Ovary (tissue), 10 donors: ENCODE measurements at places on chromosomes 2 and 18.
A peak's percentile ranks its signal among the peaks of the same experiment; 100 is the strongest.

- no peak for DNase-seq
These were observed 31.9 kb upstream of the SLC35G4 start for GRCh38 chr18:11577271-11578112.

GRCh38 chr2:162382278-162382677 is 38.3 kb downstream of the GCA start:
- no peak for DNase-seq

DNA sequence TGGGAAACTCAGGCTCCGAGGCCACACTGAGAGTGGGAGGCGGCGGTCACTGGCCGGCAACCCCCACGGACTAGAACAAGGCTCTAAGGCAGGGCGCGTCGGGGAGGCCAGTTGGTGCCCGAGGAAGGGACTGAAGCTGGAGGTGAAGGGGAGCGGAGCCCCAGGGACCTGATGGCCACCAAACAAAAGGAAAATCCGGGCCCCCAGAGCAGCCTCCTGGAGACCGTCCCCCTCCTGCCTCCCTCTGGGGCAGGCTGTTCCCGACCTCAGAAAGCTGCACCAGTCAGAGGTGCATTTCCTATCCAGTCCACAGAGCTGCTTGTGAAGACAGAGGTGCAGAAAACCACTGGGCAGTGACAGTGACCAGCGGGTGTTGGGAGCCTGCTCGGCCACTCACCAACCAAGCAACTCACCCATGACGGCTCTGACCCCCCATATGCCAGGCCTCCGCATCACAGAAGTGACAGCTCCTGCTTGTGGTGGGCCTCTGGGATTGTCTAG is 172.7 kb downstream of the TWIST2 start:
- DNase-seq: no peak

DNA sequence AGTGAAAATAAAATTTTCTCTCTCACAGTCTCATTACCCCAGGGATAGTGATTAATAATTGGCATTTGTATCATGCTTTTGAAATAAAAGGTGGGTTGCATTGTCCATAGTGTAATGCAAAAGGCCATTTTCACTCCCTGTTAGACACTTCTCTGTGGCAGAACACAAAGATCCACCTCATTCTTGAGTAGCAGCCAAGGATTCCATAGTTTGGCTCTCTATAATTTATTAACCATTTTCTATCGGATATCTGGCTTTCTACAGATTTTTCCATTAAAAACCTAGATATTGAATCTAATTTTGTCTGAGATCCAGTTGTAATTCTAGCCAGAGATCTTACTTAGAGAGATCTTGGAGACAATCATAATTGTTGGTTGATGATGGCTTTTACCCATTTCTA is 39.0 kb downstream of the CDCA7 start:
- no peak for DNase-seq

- no peak for DNase-seq
These were observed 350.2 kb downstream of the RIT2 start for GRCh38 chr18:42765302-42765701.

GRCh38 chr2:46416280-46416679 is 63.1 kb upstream of the TMEM247 start:
- no peak for DNase-seq

- DNase-seq: no peak
These were observed 51.6 kb downstream of the APOB start for GRCh38 chr2:20992201-20992711.

DNA sequence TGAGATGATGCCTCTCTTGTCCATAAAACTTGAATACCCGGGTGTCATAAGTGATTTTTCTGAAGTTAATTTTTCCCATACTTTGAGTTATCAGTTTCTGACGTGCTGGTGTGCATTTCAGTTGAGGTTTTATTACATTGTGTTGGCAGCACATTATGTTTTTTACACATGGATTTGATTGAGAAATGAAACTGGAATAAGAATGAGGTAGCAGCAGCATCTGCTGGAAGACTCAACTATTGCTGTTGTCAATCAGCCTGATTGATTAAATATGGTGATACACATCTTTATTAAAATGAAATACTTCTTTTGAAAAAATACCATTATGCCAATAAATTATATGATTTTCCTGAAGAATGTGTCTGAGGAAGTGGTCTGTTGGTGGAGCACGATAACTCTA is 60.5 kb downstream of the INSIG2 start:
- no peak for DNase-seq

DNA sequence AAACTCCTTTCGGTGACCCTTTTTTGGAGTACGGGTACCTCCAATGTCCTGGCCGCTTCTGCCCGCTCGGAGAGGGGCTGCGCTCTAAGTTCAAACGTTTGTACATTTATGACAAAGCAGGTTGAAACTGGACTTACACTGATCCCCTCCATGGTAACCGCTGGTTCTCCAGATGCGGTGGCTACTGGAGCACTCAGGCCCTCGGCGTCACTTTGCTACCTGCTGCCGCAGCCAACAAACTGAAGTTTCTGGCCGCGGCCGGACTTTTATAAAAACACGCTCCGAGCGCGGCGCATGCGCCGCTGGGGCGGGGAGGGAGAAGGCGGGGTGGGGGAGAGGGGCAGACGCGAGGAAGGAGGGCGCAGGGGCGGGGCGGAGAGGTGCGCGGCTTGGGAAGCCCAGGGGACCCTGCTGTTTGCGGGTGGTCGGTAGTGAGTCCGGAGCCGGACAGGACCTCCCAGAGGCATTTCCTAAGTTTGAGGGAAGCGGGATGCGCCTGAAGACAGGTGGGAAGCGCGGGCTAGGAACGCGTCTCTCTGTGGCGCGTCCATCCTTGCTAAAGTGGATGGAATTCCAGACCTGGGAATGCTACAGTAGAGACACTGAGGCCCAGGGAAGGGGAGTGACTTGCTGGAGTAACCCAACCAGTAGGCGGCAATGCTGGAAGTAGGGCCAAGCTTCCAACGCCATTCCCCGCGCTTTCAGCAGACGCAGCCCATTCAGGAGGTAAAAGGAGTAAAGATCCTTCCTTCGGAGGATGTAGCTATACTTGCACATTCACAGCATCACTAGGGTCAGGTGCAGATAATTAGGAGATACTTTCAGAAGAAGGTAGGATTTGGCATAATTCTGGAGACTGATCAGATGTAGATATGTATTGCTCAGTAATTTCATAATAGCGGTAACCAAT is at the start of gene CXCR4:
CXCR4 (minus strand) TSS at position 241 of the 910 bp plus-strand sequence; CDS start at position 152, 89 bp downstream.
- DNase-seq: peak; percentile 39

DNA sequence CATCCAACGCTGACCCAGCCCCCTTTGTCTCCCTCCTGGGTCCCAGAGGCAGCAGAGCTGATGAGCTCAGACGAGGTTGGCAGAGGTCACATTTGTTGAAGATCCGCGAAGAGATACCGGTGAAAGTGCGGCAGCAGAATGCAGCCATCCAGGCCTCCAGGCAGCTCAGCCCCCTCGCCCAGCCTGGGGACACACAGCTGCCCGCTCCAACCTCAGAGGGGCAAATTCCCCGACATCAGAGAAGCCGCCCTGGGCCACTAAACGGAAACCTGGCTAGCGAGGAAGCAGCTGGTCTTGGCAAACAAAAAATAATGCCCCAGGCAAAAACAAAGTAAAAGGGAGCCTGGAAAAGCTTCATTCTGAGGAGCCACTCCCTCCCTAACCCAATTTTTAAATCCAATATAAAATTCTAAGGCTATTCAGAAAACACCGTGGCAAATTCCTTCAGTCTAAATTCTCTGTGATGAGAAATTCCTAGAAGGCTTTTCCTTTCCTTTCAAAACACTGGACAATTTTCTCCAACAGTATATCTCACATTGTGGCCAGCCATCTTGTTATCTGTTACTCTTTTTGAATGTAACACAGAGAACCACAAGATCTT is 262.4 kb downstream of the SS18 start:
- DNase-seq: no peak

- no peak for DNase-seq
These were observed 29.4 kb downstream of the PTMA start for GRCh38 chr2:231737761-231738160.

- no peak for DNase-seq
These were observed 92.1 kb downstream of the TMEM18 start for GRCh38 chr2:584863-585823.

DNA sequence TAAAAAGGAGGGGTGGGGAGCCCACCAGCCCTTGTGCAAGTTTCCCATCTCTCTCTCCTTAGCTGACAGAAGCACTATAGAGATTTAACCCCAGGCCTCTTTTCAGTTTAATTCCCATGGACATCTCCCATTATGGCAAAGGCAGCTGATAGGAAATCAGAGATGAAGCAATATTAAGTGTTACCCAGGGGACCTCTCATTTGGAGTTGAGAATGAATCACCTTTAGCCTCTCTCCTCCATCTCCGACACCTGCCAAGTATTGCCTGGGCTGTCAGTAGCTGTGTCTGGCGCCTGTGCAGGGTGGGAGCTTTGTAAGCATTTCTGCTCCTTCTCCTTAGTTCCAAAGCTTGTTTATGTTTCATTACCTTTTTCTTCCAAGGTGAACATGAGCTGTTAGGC is 109.0 kb downstream of the AQP4 start:
- DNase-seq: no peak

DNA sequence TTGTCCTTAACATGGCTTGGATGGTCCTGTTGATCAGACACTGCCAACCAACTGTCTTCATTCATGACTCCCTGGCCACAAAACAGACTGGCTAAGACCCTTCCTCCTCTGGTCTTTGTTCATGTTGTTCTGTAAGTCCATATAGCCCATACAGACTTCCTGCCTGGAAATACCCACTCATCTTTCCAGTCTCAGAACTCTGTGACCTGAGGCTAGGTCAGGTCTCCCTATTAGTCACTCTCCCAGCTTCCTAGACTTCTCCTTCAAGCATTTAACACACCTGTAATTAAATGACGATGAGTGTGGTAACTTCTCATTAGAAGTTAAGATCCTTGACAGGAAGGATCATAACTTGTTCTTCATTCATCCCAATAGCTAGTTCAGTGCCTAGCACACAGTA is 56.3 kb downstream of the CCDC93 start:
- DNase-seq: no peak

DNA sequence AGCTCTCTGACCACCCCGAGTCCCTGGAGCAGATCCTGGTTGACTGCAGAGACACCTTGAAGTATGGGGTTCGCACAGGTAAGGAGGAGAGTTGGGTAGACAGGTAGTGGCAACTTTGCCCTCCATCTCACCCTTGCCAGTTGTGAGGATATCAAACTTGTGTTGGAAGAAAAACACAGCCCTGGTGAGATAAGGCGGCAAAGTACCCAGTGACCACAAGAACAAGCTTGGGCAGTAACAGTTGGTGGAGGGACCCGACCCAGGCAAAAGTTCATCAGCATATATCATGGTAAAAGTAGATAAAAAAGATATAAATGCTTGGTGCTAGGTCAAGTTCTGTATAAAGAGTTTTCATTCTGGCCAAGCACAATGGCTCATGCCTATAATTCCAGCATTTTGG is 14.4 kb downstream of the GAD1 start:
- no peak for DNase-seq

GRCh38 chr18:48991676-48992075 is 40.9 kb upstream of the SMAD7 start:
- DNase-seq: peak; percentile 8
